Thoracic aorta (tissue), 2 donors: ENCODE measurements at places on chromosomes 3 and 15. TPM values are rescaled to one million over a fixed set of nuclear protein-coding genes. Genes with fewer than 3 reads are reported as not detected.
A peak's percentile ranks its signal among the peaks of the same experiment; 100 is the strongest.

- peak; percentile 33 for DNase-seq
These were observed 894 bp upstream of the TM4SF4 start for GRCh38 chr3:149473357-149474249.

- DNase-seq: no peak
These were observed 35.9 kb downstream of the ITPR1 start for GRCh38 chr3:4528819-4529600.

DNA sequence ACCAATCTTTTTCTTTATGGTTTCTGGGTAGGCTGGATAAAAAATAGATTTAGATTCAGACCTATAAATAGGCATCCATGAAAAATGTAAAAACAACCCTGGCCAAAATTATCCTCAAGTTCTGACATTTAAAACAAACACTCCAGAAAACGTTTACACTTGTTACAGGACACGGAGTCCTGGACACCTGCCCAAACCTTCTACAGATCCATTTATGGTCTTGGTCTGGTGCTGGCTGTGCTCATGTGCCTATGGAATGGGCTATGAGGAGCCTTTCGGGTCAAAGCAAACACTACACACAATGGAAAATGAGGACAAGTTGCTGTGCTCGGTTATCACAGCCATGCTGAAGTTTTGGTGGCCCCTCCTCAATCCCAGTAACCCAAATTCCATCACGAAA is 108.1 kb downstream of the PDZRN3 start:
- peak; percentile 64 for DNase-seq

DNA sequence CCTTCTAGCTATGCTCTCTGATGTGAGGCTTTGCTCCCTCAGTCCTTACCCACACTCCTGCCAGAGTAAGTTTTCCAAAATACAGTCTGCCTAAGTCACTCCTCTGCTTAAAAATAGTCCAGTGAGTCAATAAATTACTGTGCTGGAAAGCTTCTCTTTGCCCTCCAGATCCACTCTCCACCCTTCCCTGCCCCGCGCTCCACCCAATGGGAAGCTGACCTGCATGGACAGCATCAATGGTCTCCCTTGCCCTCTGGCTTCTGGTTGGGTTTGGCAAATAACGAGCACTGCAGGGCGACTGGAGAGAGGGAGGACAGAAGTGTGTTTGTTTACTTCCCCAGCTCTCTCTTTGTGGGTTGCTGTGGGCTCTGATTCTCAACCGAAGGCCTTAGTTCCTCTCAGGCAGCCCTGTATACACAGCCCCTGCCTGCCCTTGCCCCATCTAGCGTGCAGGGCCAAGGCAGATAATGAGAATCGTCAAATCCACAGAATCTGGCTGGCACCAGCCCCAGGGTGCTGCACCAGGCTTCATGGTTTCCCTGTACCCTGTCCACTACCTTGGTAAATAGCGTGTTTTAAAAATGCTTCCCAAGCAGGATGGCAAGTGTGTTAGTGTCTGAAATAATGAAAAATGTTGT is 110.4 kb downstream of the ADAMTSL3 start:
- DNase-seq: no peak

DNA sequence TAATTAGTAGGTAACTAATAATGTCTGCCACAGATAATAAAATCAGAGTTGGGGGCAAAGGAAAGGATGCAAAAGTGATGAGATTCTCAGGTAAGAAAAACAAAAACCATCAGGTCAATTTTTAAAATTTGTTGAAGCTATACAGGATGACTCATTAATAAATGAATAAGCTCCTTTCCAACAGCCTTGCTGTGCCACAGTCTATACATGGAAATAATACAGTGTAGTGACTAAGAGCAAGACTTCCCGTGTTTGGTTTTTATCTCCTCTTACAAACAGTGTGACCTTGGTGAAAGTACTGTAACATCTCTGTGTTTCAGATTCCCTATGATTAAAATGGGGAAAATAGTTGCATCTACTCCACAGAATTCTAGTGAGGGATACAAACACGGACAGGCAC is 331.6 kb downstream of the PYDC2 start:
- no peak for DNase-seq

DNA sequence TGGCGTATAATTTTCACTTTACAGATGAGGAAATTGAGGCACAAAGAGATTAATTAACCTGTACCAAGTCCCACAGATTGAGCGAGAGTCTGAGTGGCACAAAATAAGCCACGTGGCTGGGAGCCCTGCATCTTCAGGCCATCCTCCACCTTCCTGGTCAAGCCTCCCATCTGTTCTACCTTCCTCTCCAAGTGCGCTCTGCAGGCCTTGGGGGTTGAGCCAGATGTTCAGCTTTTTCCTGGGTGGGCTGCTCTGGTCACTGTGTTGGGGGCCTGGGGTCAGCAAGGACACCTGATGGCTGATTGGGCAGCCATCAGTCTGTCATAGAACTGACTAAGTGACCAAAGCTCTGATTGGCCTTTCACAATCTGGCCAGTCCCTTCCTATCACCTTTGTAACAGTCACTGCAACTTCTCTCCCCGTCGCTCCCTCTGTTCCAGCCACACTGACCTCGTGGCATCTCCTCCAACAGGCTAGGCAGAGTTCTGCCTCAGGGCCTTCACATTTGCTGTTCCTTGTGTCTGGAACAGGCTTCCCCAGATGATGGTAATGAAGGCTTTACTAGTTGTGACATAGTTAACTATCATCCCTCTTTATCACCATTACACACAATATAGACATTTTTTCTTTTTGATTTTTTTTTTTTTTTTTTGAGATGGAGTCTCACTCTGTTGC is 46.8 kb downstream of the SCN5A start:
- DNase-seq: no peak

GRCh38 chr3:65202395-65202794 is 514.6 kb upstream of the ADAMTS9 start:
- DNase-seq: no peak

- no peak for DNase-seq
These were observed 54.3 kb downstream of the PDE8A start for GRCh38 chr15:85035980-85036379.

- DNase-seq: no peak
These were observed 224.0 kb downstream of the TBC1D5 start for GRCh38 chr3:17518189-17519059.

DNA sequence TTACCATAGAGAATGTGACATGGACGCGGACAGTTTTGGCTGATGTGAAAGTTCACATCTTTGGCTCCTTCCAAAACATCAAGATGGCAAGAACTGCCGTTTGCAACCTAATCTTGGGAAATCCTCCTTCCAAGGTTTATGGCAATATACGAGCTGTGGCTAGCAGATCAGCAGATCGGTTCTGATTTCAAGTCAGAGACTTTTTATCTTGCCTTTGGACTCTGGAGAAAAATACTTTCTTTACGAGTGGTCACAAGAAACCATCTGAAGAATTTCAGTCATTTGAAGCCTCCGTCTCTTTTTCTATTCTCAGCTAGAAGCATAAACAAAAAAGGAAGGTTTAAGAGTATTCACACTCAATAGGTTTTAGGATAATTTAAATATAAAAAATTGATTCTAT is 153.5 kb upstream of the MEIS2 start:
- DNase-seq: no peak

- DNase-seq: no peak
These were observed 103.5 kb downstream of the CORO2B start for GRCh38 chr15:68682330-68682729.

DNA sequence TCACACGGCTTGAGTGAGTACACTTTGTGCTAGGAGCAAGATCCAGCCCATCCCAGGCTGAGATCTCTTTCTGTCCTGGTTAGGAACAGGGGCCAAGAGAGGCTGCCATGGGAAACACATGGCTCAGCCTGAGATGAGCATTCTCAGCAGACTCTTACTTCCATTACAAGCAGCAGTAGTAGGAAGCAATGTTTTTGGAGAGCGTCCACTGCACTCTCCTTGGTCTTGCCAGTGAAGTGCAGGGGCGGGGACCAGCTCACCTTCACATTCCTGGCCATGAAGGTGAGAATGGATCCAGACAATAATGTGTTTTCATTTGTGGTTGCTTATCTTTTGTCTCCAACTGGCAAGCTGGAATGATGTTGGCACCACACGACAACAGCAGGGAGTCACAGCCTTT is 24.7 kb downstream of the ZNF80 start:
- no peak for DNase-seq

- DNase-seq: no peak
These were observed 352.7 kb downstream of the TIGIT start for GRCh38 chr3:114646526-114646925.

DNA sequence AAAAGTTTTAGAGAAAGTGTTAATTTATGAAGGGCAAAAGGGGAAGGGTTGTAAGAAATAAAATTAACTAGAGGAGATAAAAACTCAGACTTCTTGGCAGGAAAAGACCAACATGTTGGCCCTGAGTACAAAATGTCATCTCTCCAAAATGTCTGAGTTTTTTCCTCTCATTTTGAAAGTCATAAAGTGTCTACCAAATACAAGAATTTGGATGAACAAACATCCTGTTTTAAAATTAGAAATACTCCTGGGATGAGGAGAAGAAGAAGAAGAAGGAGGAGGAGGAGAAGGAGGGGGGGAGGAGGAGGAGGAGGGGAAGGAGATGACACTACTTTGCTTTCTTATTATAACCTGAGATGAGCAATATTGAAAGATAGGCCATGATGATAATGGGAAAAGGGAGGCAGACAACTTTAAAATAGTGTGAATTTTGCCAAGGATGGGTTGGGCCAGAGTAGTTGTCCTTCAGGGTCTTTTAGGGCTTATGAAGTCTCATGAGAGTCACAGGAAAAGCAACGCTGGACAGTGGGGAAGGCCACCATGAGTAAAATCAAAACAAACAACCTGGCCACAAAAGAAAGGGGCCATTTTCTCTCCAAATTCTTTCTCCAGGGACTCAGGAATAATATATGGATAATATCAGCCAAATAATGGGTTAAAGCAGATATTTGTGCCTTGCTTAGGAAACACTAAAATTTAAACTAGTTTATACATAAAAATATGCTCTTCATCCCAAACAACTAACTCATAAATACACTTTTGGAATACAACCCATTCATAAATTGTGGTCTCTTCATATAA is 632.9 kb downstream of the EPHA3 start:
- no peak for DNase-seq

DNA sequence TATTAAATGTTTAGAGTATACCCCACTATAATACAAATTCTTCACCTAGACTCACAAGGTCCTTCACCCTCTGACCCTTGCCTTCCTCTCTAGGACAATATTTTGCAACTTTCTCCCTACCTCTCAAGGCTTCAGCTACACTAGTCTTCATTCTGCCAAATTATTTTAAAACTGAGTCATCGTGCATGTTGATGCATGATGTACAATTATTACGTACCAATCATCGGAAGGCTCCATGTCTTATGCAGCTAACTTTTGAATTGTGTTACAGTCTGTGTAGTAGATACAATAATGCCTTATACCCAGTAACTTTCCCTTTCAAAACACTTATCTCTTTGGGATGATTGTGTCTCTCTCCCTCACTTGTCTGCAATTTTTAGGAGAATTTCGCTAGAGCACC is 98.5 kb upstream of the ROBO2 start:
- DNase-seq: no peak

DNA sequence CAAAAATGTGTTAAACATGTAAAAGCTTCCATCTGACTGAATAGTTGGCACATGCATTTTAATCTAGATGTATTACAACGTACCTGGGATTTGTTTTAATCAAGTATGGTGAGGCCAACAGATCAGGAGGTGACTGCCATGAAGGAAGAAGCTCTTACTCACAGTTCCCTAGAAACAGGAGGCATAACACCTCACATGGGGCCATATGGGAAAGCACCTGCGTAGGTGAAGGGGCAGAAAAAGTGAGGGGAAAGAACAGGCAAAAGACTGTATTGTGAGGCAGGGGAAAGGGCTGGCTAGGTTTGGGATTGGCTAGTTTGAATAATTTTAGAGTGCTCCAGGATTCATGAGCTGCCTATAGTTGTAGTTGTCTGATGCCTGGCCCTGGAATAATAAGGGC is 9.6 kb downstream of the SQOR start:
- no peak for DNase-seq

DNA sequence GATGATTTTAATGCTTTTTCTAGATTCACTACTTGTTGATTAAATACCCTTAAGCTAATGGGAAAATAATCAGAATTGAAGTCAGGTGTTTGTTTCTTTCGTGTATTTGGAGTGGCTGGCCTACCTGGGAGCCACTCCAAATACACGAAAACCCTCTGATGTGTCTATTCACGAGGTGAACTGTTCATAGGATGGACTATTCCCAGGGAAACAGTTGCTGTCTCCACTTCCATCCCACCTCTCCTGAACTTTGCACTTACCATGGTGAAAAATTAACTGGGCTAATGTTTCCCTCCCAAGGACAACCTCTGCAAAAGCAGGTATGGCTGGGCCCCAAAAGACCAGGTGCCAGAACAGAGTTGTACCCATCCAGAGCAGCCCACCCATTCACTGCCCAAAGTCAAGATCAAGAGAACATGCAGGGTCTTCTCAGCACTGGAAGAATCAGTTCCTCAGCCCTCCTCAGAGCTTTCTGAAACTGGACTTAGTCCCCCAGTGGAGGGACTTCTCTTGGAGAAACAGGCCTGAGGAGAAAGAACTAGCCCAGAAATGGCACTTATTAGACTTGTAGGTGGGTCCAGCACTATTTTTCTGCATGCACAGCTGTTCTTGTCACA is 2.9 kb upstream of the SMAD3 start:
- DNase-seq: no peak

DNA sequence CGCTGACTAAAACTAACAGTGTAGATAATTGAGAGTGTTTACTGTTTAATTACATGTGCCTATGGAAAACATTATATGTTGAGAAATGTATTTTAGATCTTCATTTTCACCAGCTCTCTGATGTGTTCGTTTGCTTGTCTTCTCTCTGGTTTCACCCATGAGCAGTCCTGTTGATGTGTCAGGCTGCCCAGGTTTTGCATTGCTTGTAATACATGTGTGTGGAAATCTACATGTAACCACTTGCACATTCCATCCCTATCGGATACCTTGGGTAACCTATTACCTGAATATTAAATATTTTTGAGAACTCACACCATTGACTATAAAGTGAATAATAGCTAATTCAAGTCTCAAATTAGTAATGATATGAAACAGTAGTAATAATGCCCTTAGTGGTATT is 13.1 kb downstream of the PPP4R2 start:
- no peak for DNase-seq

DNA sequence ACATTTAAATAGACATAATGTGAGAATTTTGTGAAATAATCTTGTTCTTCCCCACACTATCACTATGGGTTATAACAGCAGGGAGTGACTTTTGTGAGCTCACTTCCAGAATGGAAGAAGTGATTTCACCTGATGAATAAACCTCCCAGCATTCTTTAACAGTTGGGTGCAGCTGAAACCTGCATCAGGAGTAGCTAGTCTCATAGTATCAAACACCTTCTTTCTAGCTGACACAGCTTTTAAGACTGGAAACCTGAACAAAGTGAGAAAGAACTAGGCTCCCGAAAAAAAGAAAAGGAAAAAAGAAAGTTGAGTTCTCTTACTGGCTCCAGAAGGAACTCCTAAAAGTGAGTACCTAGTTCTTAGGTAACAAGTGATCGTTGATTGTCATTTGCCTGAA is 61.1 kb upstream of the UNC13C start:
- no peak for DNase-seq

GRCh38 chr3:115830764-115831395 is 207.6 kb downstream of the GAP43 start:
- DNase-seq: no peak

SLC24A5 gene
- total RNA-seq: not detected

TMEM44 gene
- total RNA-seq: 11.0 TPM

CCDC39 gene
- total RNA-seq: not detected

TMEM158 gene
- 0.41 TPM for total RNA-seq

BCHE gene
- total RNA-seq: 0.41 TPM

PLA2G4F gene
- total RNA-seq: 0.27 TPM

HYAL1 gene
- total RNA-seq: 6.1 TPM

CCDC33 gene
- not detected for total RNA-seq

KY gene
- total RNA-seq: 1.3 TPM

AHSG gene
- not detected for total RNA-seq

CCK gene
- total RNA-seq: not detected

LMAN1L gene
- not detected for total RNA-seq

FOXB1 gene
- not detected for total RNA-seq
